ENCODE measurements at places on chromosomes 16 and 17.

DNA sequence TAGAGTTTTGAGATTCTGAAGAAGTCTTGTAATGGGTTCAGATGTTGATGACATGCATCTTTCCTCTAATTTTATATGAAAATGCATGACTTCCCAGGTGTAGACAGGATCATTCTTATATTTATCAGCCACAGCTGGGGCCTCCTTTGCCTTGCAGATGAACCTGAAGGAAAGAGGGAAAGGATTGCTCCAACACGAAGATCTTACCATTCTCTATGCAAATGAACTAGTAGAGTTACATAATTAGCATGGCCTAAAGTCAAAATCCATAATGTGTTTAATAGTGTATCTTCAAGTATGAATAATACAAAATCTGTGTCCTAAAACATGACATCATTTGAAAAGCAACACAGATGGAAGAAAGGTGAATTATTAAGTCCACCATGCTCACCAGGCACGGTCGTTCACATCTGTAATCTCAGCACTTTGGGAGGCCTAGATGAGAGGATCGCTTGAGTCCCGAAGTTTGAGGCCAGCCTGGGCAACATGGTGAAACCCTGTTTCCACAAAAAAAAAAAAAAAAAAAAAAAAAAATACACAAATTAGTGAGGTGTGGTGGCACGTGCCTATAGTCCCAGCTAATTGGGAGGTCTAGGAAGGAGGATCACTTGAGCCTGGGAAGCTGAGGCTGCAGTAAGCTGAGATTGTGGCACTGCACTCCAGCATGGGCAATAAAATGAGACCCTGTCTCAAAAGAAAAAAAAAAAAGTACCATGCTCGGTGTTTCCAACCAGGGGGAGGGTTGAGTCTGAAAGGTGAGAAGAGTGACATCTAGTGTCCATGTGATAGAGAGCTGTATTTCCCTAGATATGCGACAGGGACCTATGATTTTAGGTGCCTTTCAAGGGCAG, 6.3 kb downstream of the VWA3A start:
- DNase-seq: peak; percentile 54

DNA sequence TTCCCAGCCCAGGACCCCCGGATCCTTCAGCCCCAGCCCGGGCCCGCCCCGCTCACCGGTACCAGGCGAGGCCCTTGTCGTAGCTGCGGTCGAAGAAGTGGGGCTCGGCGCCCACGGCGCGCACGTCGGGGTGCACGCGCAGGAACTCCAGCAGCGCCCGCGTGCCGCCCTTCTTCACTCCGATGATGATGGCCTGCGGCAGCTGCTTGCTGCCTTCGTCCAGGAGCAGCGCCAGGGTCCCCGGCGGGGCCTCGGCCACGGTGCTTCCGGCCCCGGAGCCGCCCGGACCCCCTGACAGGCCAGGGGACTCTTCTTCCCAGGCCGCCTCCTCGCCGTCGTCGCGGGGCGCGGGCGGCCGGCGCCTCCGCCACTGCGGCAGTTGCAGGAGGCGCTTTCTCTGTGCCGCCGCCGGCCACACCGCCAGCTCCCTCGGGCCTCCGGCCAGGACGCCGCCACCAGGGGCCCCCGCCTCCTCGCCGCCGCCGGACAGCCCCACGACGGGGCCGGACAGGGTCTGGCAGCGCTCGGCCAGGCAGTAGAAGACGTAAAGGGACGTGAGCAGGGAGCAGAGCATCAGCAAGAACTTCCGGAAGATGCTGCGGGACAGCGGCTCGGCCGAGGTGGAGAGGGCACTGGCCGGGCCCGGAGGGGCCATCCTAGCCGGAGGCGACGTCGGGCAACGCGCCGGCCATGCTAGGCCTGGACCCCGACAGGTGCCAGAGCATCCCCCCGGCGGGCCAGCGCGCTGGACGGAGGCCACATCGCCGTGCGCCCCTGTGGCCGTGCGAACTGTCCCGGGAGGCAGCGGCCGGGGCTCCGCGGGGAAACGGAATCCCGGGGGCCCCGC, 1.0 kb downstream of the HS3ST3A1 start:
- no peak for DNase-seq

- DNase-seq: no peak
Observed at GRCh38 chr16:51881731-51882130, 665.2 kb downstream of the TOX3 start.

DNA sequence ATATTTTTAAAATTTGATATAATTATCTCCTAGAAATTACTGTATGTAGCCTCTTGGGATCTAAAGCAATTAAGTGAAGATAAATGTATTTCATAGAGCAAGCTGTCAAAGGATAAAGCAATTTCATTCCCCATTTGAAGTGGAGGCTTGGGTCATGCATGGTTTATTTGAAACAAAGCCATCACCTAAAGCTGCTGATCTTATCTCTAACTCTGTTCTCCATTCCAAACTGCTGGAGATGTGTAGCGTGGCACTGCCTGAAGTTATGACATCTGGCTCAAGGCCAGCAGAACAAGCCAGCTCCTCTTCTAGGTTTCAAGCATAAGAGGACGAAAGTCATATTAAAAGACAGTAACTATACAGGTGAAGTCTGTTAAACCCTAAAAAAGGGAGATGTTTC, 83.9 kb downstream of the HIC1 start:
- no peak for DNase-seq

DNA sequence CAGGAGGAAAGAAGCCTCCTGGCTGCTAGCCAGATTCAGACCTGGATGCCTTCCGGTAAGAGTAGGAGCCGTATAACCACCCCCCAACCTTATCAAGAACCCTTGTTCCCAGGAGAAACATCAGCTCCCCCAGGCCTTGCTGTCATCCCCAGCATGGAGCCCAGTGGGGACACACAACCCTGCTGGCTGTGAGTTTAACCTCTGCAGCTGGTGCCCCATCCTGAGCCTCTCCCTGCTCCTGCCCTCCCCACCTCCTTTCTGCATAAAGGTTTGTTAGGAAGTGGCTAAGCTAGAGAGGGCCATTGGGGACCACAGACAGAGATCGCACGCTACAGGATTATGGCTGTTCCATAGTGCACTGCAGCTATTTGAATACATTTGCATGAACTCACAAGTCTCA, 55.5 kb upstream of the RPL38 start:
- DNase-seq: no peak

DNA sequence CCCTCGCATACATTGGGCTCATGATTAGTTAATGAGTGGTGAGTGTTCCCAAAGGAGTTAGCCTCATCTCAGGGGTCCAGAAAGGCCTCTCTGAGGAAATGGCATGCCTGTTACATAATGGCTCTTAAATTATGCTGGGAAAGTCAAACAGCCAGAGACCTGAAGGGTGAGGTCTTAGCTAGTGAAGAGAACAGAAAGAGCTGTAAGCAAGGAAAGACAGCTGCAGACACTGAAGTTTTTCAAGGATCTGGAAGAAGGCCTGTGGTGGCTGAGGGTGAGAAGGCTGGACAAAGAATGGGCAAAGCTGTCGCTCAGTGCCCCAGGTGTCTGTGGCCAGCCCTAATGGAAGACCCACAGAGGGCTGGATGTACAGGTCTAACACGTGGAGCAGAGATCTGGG, 10.4 kb downstream of the SP2 start:
- no peak for DNase-seq

- DNase-seq: no peak
Observed at GRCh38 chr16:88343271-88343791, 39.4 kb upstream of the ZNF469 start.

DNA sequence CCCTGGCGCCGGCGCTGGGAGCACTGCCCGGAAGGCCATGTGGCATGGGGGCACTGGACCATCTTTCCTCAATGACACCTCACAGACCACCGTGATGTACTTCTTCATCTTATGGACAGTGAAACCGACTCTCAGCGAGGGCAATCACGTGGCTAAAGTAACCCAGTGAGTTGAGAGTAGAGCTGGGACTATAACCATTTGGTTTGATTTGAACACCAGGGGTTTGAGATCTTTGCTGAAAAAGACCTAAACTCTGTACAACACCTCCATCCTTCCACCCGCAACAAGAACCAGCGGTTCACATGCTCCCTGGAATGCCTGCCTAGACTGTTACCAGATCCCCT, 3.3 kb downstream of the ITGA2B start:
- no peak for DNase-seq

DNA sequence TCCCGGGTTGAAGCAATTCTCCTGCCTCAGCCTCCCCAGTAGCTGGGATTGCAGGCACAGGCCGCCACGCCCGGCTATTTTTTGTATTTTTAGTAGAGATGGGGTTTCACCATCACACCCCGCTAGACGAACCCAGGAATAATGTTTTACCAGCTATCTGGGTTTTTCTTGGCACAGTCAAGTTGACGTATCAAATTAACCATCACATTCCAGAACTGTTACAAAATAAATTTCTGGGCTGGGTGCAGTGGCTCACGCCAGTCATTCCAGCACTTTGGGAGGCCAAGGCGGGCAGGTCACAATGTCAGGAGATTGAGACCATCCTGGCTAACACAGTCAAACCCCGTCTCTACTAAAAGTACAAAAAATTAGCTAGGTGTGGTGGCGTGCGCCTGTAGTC, 501.2 kb downstream of the SHISA9 start:
- no peak for DNase-seq

Data from CD4-positive, alpha-beta memory T cell (primary cell).